ENCODE measurements at places on chromosomes 4 and X. TPM values are rescaled to one million over a fixed set of nuclear protein-coding genes. Genes with fewer than 3 reads are reported as not detected.

The SMIM31 gene
- 2.0 TPM for total RNA-seq

The APELA gene
- not detected for total RNA-seq

The ASMT gene
- not detected for total RNA-seq

The ANXA5 gene
- 62.7 TPM for total RNA-seq

The PARM1 gene
- 61.7 TPM for total RNA-seq

The MAGEA1 gene
- not detected for total RNA-seq

The DMD gene
- total RNA-seq: 20.9 TPM

The FAM241A gene
- 0.37 TPM for total RNA-seq

The MRFAP1L1 gene
- total RNA-seq: 18.3 TPM

- H3K27ac ChIP-seq: no peak overlapping the region
- no peaks in the 10 kb centered on the region for H3K36me3 ChIP-seq
- H3K4me1 ChIP-seq: no peaks in the 10 kb centered on the region
Observed at GRCh38 chrX:144006811-144007210, 122.9 kb downstream of the UBE2NL start.

DNA sequence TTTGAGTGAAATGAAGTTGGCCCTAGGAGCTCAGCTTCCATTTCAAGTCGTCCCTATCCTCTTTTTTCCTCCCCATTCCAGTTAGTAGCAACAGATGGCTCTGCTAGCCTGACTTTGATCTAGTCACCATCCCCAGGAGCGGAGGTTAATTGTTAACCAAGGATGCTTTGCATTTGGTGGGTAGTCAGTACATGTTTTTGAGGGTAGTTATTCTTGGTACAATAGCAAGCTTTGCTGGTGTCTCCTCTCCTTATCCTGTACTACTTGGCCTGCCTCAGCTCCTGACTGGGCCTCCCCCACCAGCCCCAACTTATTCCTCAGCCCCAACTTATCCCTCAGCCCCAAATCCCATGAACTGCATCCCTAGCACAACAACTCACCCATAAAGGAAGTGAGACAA is 14.8 kb upstream of the RTL5 start:
- H3K27ac ChIP-seq: no peak overlapping the region
- H3K4me3 ChIP-seq: no peak overlapping the region
- H3K27me3 ChIP-seq: no peaks in the 10 kb centered on the region
- no peak for DNase-seq
- no peaks in the 10 kb centered on the region for H3K4me1 ChIP-seq

GRCh38 chr4:149144060-149144459 is 671.6 kb downstream of the IQCM start:
- DNase-seq: no peak
- no peaks in the 10 kb centered on the region for H3K36me3 ChIP-seq
- no peak overlapping the region for H3K27ac ChIP-seq

GRCh38 chrX:129876771-129877305 is 29.1 kb upstream of the UTP14A start:
- DNase-seq: no peak
- no peak overlapping the region for H3K27ac ChIP-seq

DNA sequence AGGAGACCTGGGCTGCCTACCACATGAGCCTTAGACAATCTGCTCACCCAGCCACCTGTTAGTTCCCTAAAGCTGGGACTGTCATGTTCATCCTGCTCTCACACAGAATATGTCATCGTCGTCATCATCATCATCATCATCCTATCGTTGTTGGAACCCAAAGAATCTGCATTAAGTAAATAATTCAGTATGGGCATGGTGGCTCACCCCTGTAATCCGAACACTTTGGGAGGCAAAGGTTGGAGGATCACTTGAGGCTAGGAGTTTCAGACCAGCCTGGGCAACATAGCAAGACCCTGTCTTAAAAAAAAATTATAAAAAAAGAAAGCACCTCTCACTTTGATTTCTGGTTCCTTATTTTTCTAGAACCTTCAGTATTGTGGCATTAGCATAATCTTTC is 6.4 kb downstream of the ENOPH1 start:
- H3K4me1 ChIP-seq: no peaks in the 10 kb centered on the region
- H3K36me3 ChIP-seq: no peaks in the 10 kb centered on the region
- no peak overlapping the region for H3K27ac ChIP-seq
- H3K27me3 ChIP-seq: no peaks in the 10 kb centered on the region
- no peak overlapping the region for H3K4me3 ChIP-seq

DNA sequence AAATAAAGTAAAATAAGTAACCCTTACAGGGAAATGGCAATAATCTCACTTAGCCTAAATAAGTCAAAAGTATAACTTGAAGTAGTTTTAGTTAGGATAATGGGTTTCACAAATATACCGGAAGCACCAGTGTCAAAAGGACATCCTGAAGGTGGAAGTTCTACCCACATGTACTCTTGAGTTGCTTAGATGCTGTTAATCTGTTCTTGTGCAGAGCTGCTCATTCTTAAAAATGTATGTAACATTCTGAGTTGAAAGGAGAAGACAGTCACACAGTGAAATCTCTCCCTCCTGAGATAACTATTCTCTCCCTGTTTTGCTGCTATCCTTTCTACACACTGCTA is 11.2 kb upstream of the CCNG2 start:
- H3K4me3 ChIP-seq: no peak overlapping the region
- no peaks in the 10 kb centered on the region for H3K27me3 ChIP-seq
- H3K4me1 ChIP-seq: peaks cover 3% of the 10 kb centered on the region
- DNase-seq: no peak
- peak overlapping the region; percentile 66 for H3K27ac ChIP-seq

DNA sequence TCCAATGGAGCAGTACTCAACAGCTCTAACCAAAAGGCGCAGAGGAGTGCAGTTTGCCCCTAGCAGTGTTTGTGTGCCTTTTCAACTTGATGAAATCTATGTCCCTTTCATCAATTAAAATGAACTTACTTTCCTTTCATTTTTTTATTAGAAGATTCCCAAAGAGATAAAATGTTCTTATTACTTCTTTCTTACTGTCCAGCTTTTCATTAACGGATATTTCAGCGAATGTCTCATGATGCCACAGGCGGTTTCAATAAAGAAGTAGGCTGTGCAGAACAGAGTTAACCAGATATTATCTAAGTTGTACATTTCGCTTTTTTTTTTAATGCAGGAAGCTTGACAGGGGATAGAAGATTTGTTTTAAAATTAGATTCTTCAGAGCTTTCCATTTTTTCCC is 3.4 kb upstream of the MAOB start:
- H3K4me3 ChIP-seq: no peak overlapping the region
- no peaks in the 10 kb centered on the region for H3K27me3 ChIP-seq
- no peak overlapping the region for H3K27ac ChIP-seq
- DNase-seq: no peak
- H3K36me3 ChIP-seq: no peaks in the 10 kb centered on the region
- no peaks in the 10 kb centered on the region for H3K4me1 ChIP-seq

- no peak for DNase-seq
- no peaks in the 10 kb centered on the region for H3K36me3 ChIP-seq
- no peak overlapping the region for H3K4me3 ChIP-seq
- no peaks in the 10 kb centered on the region for H3K27me3 ChIP-seq
Observed at GRCh38 chrX:35841872-35842271, 43.7 kb downstream of the MAGEB16 start.

- DNase-seq: no peak
- H3K4me1 ChIP-seq: peaks cover 4% of the 10 kb centered on the region
- H3K36me3 ChIP-seq: no peaks in the 10 kb centered on the region
- H3K27ac ChIP-seq: no peak overlapping the region
Observed at GRCh38 chr4:87882861-87883260, 50.1 kb downstream of the MEPE start.

- DNase-seq: no peak
- no peak overlapping the region for H3K27ac ChIP-seq
- H3K36me3 ChIP-seq: no peaks in the 10 kb centered on the region
- no peak overlapping the region for H3K4me3 ChIP-seq
- no peaks in the 10 kb centered on the region for H3K27me3 ChIP-seq
Observed at GRCh38 chr4:8316911-8317351, 47.4 kb downstream of the HTRA3 start.

DNA sequence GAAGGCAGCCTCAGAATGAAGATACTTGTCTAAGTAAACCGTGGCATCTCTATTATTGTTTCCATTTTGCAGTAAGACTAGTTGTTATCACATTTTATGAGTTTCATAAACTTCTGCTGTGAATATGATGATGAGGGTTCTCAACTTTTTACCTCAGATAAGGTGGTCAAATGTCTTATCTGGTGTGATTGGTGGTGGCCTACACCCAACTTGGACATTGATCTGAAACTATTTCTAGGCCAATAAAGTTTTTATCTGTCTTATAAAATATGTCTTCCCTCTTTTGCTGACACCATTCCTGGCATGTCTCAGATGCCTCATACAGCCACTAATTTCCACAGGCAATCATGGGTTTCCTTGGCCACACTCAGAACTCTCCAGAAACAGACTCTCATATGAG is 480.3 kb upstream of the NR3C2 start:
- no peak overlapping the region for H3K4me3 ChIP-seq
- H3K36me3 ChIP-seq: no peaks in the 10 kb centered on the region
- peaks cover 35% of the 10 kb centered on the region for H3K4me1 ChIP-seq
- DNase-seq: no peak

GRCh38 chr4:10081218-10081606 is 35.4 kb downstream of the WDR1 start:
- H3K27ac ChIP-seq: no peak overlapping the region
- peaks cover 6% of the 10 kb centered on the region for H3K36me3 ChIP-seq
- DNase-seq: no peak

GRCh38 chr4:120082251-120082650 is 15.6 kb upstream of the MAD2L1 start:
- no peak for DNase-seq
- no peaks in the 10 kb centered on the region for H3K36me3 ChIP-seq
- H3K4me3 ChIP-seq: no peak overlapping the region
- no peaks in the 10 kb centered on the region for H3K27me3 ChIP-seq
- H3K27ac ChIP-seq: no peak overlapping the region
- H3K4me1 ChIP-seq: no peaks in the 10 kb centered on the region

DNA sequence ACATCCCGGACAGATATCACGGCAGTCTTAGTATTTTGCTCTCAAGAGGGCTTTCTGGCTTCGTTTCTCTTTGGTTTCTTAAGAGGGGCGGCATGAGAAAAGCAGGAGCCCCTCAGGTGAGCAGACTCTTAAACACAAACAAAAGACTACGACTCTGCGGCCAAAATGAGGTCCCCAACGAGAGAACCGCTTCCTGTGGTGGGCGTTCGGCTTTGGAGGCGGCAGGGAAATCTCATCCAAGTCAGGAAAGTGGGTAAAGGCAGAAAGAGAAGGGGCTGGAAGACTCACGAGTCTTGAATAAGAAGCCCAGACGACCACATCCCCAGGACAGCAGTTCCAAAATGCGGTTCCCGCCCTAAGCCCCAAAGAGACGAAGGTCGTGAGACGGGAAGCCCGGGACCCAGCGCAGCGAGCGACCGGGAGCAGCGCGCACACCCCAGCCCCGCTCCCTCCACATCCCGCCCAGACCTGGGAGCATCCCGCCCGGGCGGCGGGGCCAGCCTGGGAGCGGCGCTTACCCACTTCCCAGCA is 409 bp downstream of the UGDH start:
- no peaks in the 10 kb centered on the region for H3K27me3 ChIP-seq
- peak overlapping the region; percentile 96 for H3K27ac ChIP-seq
- no peak for DNase-seq

DNA sequence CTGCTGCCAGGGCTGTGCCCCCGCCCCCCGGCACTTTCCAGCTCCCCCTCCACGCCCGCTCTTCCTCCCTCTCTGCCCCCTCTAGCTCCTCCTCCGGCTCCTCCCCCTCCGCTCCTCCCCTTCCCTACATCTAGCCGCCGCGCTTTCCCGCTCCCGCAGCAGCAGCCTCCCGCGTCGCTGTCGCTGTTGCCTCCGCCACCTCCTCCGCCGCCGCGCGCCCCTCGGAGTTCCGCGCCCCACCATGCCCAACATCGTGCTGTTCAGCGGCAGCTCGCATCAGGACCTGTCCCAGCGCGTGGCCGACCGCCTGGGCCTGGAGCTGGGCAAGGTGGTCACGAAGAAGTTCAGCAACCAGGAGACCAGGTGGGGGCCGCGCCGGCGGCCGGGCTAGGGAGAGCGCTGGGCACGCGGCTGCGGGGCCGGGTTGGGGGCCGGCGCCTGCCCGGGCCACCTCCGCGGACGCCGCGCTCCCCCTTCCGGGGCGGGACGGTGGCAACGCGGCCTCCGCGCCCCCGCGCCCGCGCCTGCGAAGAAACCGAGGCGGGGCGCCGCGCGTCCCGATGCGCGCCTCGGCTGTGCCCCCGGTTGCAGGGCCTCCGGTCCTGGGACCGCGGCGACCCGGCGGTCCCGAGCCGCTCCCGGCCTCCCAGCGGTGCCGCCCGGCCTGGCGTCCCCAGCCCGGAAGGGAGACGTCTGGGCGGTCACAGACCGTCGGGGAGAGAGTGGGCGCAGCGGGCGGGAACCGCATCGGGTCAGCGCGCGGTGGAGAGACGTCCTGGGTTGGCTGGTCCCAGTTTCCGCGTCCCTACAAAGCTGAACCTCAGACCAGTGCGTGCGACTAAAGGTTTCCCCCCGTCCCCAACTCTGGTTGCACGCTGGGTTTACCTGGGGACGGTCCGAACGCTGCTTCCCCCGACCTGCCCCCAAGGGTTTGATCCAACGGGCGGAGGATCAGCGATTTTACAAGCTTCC is at the start of gene PRPS2:
Gene PRPS2, plus strand, starts transcription at position 156 of the 972 bp plus-strand sequence. Its CDS starts 86 bp downstream, at position 242.
- H3K27ac ChIP-seq: peak within 1 kb of the TSS; percentile 71
- peak; percentile 79 for DNase-seq
- H3K4me3 ChIP-seq: peak within 1 kb of the TSS; percentile 83

DNA sequence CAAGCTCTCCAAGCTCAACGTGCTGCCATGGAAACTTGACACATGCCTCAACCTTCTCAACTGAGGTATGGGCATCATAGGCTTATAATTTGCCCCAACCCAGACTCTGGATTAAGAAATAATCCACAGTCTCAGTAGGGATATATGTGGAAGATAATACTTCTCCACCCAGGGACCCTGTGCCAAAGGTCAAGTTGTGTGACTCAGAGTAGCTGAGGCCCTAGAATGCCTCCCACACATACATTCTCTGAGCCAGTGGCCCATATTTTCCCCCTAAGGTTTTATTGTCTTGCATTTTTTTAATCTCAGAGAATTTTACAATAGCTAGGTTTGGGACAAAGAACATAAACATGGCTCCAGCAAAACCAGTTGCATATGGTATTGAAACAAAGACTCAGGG is 283.1 kb downstream of the IDS start:
- H3K4me3 ChIP-seq: no peak overlapping the region
- no peaks in the 10 kb centered on the region for H3K36me3 ChIP-seq
- no peaks in the 10 kb centered on the region for H3K4me1 ChIP-seq
- no peak overlapping the region for H3K27ac ChIP-seq
